Right hindlimb (tissue), 1 donor: ENCODE measurements at places on chromosomes 3 and 15.

GRCh38 chr3:179454887-179455286 lies 3.6 kb upstream of the GNB4 start:
- DNase-seq: no peak

DNA sequence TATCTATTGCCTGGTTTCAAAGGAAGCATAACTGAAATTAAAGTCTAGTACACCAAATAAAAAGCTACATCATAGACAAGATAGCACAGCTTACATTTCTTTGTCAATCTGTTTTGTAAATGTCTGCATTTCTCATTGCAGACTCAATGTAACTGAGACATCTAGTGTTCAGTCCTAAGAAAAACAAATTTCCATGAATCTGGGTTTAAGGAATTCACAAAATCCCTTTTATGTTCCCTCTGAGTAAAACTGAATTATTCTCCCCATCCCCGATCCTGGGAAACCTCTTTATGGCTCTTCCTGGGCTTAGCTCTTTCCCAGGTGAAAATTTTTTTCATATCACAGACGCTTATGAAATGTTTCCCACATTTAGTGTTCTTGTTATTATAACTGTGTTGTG lies 21.6 kb upstream of the RASA2 start:
- no peak for DNase-seq

DNA sequence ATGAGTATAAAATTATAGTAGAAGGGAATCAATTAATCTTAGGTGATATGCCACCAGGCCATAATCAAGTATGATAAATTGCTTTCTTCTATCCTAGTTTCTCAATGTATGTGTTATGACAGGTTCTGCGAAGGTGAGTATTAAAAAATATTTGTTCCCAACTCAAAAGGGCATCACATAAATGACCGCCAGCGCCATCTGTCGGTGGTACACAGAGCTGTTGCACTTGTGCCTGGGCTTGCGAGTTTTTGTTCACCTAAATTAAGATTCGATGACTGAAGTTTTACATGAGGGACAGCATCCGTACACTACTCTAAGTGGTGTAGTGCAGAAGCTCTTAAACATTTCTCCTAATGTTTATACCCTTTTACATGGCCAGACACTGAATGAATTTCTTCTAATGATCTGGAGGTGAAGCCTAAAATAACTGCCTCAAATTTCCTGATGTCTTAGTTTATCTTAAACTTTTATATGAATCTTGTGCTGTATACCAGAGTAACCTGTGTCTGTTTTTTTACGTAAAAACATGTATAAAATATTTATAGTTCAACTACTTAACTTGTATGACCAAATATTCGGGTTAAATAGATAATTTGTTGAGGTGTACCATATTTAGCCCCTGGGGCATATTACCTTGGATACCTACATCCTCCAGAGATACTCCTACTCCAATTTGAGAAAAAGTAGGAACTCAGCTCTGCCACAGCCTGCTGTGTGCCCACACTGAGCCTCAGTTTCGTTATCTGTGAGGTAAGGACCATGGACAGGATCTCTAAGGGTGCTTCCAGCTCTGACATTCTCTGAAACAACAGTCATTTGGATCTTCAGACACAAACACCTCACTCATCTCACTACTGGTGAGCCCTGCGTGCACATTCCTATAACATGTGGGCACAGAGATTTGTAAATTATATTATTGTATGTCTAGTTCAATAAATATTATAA lies 365.6 kb downstream of the MAGI1 start:
- DNase-seq: peak; percentile 49

DNA sequence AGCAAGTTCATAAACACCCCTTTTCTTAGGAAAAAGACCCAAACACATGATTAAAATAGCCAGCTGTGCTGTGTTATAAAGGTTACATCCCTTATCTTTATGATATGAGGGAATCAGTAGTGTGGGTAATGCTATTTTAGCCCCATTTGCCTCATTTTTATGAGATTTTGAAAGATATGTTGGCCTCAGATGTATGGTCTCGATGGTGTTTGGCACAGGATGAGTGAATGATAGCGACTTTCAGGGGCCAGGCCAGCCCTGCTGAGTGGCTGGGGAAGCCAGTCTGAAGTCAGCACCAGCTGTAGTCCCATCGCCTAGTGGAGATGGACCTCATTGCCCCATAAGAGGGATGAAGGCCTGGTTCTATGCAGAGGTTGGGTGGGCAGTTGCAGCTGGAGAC lies 105.0 kb upstream of the HACD2 start:
- no peak for DNase-seq

DNA sequence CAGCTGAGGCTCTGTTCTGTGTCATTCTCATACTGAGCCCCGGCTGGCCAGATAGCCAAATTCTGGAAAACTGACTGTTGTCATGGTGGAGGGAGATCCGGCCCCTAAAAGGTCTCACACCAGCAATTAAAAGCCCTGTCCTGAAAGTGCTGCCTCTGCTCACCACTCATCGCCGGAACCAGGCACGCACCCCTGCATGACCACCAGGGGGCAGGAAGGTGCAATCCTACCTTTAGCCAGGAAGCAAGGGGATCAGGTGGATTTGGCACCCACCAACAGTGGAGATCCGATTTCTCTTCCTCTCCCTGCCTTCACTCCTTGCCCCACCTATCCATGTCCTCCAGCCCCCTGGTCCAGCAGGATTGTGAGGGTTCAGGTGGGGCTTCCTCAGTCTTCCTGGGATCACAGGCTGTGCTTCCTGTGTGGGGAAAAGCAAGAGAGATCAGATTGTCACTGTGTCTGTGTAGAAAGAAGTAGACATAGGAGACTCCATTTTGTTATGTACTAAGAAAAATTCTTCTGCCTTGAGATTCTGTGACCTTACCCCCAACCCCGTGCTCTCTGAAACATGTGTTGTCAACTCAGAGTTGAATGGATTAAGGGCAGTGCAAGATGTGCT lies 16.1 kb upstream of the CACNA2D2 start:
- peak; percentile 62 for DNase-seq
